Dorsolateral prefrontal cortex (tissue), 122 donors: ENCODE measurements at places on chromosomes 7 and 10. TPM values are rescaled to one million over a fixed set of nuclear protein-coding genes. Genes with fewer than 3 reads are reported as not detected.
A peak's percentile ranks its signal among the peaks of the same experiment; 100 is the strongest.

The MMD2 gene
- 12.8 TPM for total RNA-seq

DNA sequence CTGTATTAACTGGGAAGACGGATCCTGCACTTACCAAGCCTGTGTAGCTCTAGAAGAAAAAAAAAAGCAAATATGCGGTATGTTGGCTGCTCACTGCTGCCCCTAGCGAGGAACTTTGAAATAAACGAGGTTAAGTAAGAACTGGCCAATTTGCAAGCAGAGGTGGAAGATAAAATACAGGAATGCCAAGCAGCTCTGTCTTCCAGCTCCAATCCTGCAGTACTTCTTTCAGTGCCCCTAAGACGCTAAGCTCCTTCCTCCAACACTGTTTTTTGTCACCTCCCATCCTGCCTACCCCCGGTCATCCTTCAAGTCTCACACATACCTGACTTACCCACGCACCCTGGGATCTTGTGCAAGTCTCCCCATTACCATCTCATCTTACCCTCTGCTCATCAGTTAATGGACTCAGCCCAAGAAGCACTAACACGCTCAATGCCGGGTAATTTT is 809 bp downstream of the C10orf143 start:
- DNase-seq, result peak; percentile 65

DNA sequence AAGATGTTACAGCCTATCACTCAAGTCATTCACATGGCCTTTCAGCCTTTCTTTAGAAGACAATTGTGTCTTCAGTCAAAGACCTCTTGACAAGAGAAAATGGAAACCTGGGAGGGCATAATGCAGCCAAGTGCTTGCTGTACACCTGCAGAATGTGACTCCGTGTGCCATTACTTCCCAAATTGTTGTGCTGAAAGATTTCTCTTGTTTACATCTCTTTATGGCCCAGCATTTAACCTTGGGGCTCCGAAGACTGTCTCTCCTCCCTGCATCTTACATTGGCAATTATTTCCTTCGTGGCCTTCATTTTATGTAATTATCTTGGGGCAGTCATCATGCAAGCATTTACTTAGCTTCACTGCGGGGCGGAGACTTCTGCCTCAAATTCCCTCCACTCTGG is 287.0 kb downstream of the TCF7L2 start:
- DNase-seq, result no peak

The AGBL3 gene
- total RNA-seq, result 8.2 TPM

DNA sequence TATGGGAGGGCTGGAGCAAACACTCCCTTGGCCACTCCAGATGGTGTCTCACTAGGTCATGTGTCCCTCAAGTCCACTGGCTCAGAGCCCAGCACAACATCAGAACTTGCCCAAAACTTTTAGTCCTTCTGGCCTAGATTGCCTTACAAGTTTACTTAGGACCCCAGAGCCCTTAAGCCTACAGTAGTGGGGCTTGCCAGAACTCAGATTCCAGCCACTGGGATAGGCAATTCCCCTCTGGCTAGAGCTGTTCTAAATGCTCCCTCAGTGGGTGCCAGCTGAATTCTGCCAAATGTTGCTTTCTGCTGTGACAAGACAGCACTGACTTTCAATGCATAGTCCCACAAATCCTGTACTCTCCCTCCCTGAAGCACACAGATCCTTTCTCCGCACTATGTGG is 331.1 kb downstream of the HTR7 start:
- no peak for DNase-seq

GRCh38 chr10:62073429-62073828 is 171.9 kb downstream of the ARID5B start:
- no peak for DNase-seq

- DNase-seq, result no peak
These were observed 153.9 kb downstream of the AGMO start for GRCh38 chr7:15407910-15408309.

GRCh38 chr10:124911124-124912067 is 30.5 kb upstream of the ZRANB1 start:
- peak; percentile 16 for DNase-seq
